ENCODE measurements at places on chromosomes 7 and 10. TPM values are rescaled to one million over a fixed set of nuclear protein-coding genes. Genes with fewer than 3 reads are reported as not detected.

The RPA3 gene
- total RNA-seq: 100 TPM

The ENTPD7 gene
- 10.9 TPM for total RNA-seq

The GDF2 gene
- total RNA-seq: not detected

The PAX4 gene
- not detected for total RNA-seq

The FAM170B gene
- total RNA-seq: not detected

The SUFU gene
- total RNA-seq: 6.5 TPM

The SUGCT gene
- total RNA-seq: 1.1 TPM

The SFTPD gene
- 0.20 TPM for total RNA-seq

The BTBD16 gene
- 0.57 TPM for total RNA-seq

The SLC26A5 gene
- not detected for total RNA-seq

The GBX1 gene
- total RNA-seq: not detected

The EIF3A gene
- 127 TPM for total RNA-seq

The RTKN2 gene
- 0.95 TPM for total RNA-seq

The CASTOR2 gene
- total RNA-seq: 3.9 TPM

The GSAP gene
- total RNA-seq: 2.7 TPM

The ZNF485 gene
- 2.1 TPM for total RNA-seq

The ZNF488 gene
- total RNA-seq: 14.5 TPM

The IFIT3 gene
- total RNA-seq: 5.5 TPM

The VWDE gene
- total RNA-seq: 1.4 TPM

The CLDN4 gene
- 6.1 TPM for total RNA-seq

The CYP2C19 gene
- total RNA-seq: 0.12 TPM
